ENCODE measurements at places on chromosomes 6 and 20.
A peak's percentile ranks its signal among the peaks of the same experiment; 100 is the strongest.

- no peak for DNase-seq
- H3K4me1 ChIP-seq: peaks cover 3% of the 10 kb centered on the region
- no peak overlapping the region for H3K4me3 ChIP-seq
- no peaks in the 10 kb centered on the region for H3K27me3 ChIP-seq
- H3K27ac ChIP-seq: no peak overlapping the region
Measured at GRCh38 chr6:44676826-44677433, 289.4 kb downstream of the CDC5L start.

DNA sequence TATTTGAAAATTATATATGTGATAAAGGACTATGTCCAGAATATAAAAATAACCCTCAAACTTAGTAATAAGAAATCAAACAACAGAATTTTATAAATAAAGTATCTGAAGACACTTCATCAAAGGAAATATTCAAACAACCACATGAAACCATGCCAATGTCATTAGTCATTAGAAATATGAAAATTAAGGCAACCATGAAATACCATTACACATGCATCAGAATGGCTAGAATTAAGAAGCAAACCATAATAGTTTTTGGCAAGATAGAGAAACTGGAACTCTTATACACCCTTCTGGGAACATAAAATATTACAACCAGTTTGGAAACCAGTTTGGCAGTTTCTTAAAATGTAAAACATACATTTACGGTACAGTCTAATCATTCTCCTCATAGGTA, 137.2 kb upstream of the ADGRB3 start:
- H3K4me1 ChIP-seq: no peaks in the 10 kb centered on the region
- H3K27me3 ChIP-seq: no peaks in the 10 kb centered on the region
- DNase-seq: no peak
- H3K4me3 ChIP-seq: no peak overlapping the region
- H3K27ac ChIP-seq: no peak overlapping the region

DNA sequence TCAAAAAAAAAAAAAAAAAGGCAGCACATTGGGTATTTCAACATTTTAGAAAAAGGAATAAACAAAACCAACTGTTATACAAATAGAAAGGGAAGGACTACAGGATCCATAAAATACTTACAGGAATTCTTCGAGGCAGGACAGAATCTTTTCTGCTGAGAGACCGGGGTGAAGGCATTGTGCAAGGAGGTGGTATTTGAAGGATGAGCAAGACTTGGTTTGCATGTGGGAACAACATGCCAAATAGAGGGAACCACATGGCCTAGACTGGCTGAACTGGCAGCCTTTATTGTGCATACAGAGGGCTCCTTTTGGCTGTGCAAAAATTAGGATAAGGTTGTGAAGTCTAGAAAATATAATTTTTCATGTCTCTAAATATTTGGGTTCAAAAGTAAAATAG, 62.9 kb downstream of the SCAND1 start:
- H3K36me3 ChIP-seq: no peaks in the 10 kb centered on the region
- no peak overlapping the region for H3K4me3 ChIP-seq
- H3K4me1 ChIP-seq: no peaks in the 10 kb centered on the region
- DNase-seq: no peak
- H3K27me3 ChIP-seq: no peaks in the 10 kb centered on the region

- no peak overlapping the region for H3K27ac ChIP-seq
- peaks cover 12% of the 10 kb centered on the region for H3K4me1 ChIP-seq
- no peaks in the 10 kb centered on the region for H3K36me3 ChIP-seq
- DNase-seq: no peak
- H3K4me3 ChIP-seq: no peak overlapping the region
- H3K27me3 ChIP-seq: no peaks in the 10 kb centered on the region
Measured at GRCh38 chr20:43820731-43821330, 93.8 kb upstream of the TOX2 start.

GRCh38 chr20:51391926-51392325, 150.6 kb downstream of the NFATC2 start:
- no peak overlapping the region for H3K4me3 ChIP-seq
- DNase-seq: no peak
- no peaks in the 10 kb centered on the region for H3K36me3 ChIP-seq
- H3K27me3 ChIP-seq: peaks cover 3% of the 10 kb centered on the region

GRCh38 chr6:148502083-148502772, 159.6 kb downstream of the SASH1 start:
- no peak for DNase-seq
- peaks cover 3% of the 10 kb centered on the region for H3K4me1 ChIP-seq
- no peaks in the 10 kb centered on the region for H3K27me3 ChIP-seq
- no peak overlapping the region for H3K27ac ChIP-seq
- no peak overlapping the region for H3K4me3 ChIP-seq
- H3K36me3 ChIP-seq: no peaks in the 10 kb centered on the region

DNA sequence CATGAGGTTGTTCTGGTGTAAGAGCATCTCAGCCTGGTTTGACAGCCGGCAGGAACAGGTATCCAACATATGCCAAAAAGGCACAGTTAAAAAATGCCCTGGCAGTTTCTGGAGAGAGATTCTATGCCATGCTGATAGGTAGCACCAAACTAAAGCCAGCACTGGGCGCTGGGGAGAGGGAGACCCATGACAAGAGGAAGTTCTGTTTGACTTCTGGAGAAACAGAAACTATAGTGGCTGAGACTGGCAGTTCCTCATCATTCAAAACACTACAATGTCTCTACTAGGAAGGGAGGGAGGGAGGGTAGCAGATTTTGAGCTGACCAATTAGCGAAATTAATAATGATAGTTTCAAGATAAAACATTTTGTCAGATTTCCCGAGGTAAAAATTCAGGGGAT, 174.1 kb downstream of the ADAT2 start:
- no peaks in the 10 kb centered on the region for H3K27me3 ChIP-seq
- DNase-seq: no peak
- H3K4me1 ChIP-seq: no peaks in the 10 kb centered on the region
- no peak overlapping the region for H3K4me3 ChIP-seq
- no peak overlapping the region for H3K27ac ChIP-seq
- no peaks in the 10 kb centered on the region for H3K36me3 ChIP-seq

GRCh38 chr6:151087861-151088598, 151.7 kb upstream of the AKAP12 start:
- H3K4me3 ChIP-seq: no peak overlapping the region
- peaks cover 4% of the 10 kb centered on the region for H3K4me1 ChIP-seq
- no peak for DNase-seq
- no peak overlapping the region for H3K27ac ChIP-seq
- H3K36me3 ChIP-seq: no peaks in the 10 kb centered on the region

- no peaks in the 10 kb centered on the region for H3K27me3 ChIP-seq
- H3K36me3 ChIP-seq: no peaks in the 10 kb centered on the region
- H3K27ac ChIP-seq: no peak overlapping the region
- no peak for DNase-seq
Measured at GRCh38 chr20:60024245-60024644, 66.0 kb downstream of the CDH26 start.

GRCh38 chr6:150252714-150253444, 110.0 kb downstream of the PPP1R14C start:
- no peak overlapping the region for H3K27ac ChIP-seq
- no peak overlapping the region for H3K4me3 ChIP-seq
- DNase-seq: no peak
- H3K36me3 ChIP-seq: peaks cover 3% of the 10 kb centered on the region

- peak overlapping the region; percentile 73 for H3K27ac ChIP-seq
- H3K27me3 ChIP-seq: no peaks in the 10 kb centered on the region
- peak; percentile 51 for DNase-seq
Measured at GRCh38 chr6:43093436-43094289, 17.5 kb downstream of the PTK7 start.

DNA sequence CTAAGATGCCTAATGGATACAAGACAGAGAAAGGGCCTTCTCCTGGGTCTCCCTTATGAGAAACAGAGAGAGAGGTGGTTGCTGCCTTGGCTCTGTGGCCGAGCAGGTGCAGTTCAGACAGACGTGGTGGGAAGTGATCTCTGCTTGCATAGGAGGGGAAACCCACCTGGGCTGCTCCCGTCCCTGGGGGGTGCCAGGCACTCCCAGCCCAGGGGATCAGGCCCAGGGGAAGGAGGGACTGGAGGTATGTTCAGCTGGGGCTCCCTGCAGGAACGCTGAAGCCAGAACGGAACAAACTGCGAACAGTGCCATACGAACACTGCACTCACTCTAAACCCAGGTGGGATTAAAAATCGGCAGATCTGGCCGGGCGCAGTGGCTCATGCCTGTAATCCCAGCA, 35.7 kb upstream of the OVOL2 start:
- H3K36me3 ChIP-seq: no peaks in the 10 kb centered on the region
- no peak for DNase-seq
- H3K27ac ChIP-seq: no peak overlapping the region
- no peaks in the 10 kb centered on the region for H3K4me1 ChIP-seq

GRCh38 chr6:105967917-105968602, 118.1 kb upstream of the PRDM1 start:
- DNase-seq: no peak
- H3K4me1 ChIP-seq: no peaks in the 10 kb centered on the region
- H3K27ac ChIP-seq: no peak overlapping the region
- no peak overlapping the region for H3K4me3 ChIP-seq
- no peaks in the 10 kb centered on the region for H3K27me3 ChIP-seq

- no peaks in the 10 kb centered on the region for H3K36me3 ChIP-seq
- no peak overlapping the region for H3K27ac ChIP-seq
- H3K4me3 ChIP-seq: no peak overlapping the region
- no peaks in the 10 kb centered on the region for H3K4me1 ChIP-seq
- no peak for DNase-seq
Measured at GRCh38 chr6:143039548-143039947, 21.1 kb upstream of the AIG1 start.

DNA sequence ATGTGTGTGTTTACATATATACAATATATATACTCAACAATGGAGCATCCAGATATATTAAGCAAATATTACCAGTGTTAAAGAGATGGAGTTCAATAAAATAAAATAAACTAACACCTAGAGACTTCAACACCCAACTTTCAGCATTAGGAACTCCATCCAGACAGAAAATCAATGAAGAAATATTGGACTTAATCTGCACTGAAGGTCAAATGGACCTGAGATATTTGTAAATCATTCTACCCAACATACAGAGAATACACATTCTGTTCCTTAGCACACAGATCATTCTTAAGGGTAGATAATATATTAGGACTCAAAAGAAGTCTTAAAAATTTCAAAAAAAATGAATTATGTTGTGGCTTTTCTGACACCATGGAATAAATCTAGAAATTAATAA, 832.3 kb upstream of the ADGRB3 start:
- H3K27me3 ChIP-seq: no peaks in the 10 kb centered on the region
- no peak for DNase-seq

DNA sequence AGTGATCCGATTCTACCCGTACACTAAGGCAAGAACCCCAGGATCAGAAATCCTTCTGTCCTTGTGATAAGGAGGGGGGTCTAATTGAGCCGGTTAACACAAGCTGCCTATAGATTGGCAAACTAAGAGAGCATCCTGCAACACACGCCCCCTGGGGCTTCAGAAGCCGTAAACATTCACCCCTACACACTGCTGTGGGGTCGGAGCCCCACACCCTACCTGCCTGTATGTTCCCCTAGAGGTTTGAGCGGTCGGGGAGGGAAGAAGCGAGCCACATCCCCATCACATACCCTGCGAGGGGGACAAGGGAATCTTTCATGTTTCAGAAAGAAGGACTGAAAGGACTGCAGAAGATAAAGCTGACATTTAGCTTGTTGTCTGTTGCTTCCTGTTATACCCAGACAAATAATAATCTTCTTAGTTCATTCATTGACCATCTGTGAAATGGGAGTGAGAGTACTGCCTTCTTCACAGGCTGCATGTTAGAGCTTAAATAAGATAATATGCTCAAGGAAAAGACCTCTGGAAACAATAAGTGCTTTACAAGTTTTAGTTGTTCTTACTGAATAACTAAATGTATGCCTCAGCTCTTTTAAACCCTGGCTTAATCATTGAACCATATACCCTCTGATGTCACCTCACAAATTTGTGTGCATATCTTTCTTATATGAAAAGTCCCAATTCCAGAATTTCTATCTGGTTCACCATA, 74.2 kb upstream of the RNF217 start:
- no peaks in the 10 kb centered on the region for H3K36me3 ChIP-seq
- H3K4me3 ChIP-seq: no peak overlapping the region
- DNase-seq: no peak
- H3K27ac ChIP-seq: no peak overlapping the region

DNA sequence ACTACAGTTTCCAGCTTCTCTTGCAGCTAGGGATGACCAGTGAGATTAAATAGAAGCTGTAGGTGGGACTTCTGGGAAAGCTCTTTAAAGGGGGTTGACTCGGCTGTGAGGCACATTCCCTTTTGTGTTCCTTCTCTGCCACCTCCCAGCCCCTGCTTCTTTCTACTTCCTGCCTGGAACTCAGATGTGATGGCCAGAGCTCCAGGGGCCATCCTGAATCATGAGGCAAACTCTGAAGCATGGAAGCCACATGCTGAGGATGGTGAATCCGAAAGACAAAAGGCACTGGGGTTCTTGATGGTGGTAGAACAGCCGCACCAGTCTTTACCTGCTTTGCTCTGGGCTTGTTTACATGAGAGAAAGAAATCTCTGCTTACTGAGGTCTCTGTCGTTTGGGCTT, 9.1 kb downstream of the CEBPB start:
- no peak for DNase-seq
- H3K27ac ChIP-seq: no peak overlapping the region
- H3K27me3 ChIP-seq: peaks cover 6% of the 10 kb centered on the region
- H3K4me1 ChIP-seq: peaks cover 4% of the 10 kb centered on the region
- no peaks in the 10 kb centered on the region for H3K36me3 ChIP-seq

DNA sequence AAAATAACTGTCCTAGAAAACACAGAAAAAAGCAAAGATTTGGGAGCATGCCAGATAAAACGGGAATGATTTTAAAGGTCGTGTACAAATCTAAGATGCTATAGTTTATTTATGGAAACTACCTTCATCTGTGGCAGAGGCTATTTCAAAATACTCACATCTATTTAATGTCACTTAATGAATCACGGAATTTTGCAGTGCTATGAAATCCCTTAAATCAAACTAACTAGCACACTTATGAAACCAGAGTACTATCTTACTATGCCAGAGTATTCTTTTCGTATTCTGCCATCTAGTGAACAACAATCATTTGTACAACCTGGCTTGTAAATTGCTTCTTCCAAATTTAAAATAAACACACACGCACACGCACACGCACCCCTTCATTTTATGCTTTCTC, 77.9 kb upstream of the BMP5 start:
- no peaks in the 10 kb centered on the region for H3K36me3 ChIP-seq
- no peak for DNase-seq
- H3K4me3 ChIP-seq: no peak overlapping the region
- no peaks in the 10 kb centered on the region for H3K27me3 ChIP-seq
- H3K27ac ChIP-seq: no peak overlapping the region
- no peaks in the 10 kb centered on the region for H3K4me1 ChIP-seq

DNA sequence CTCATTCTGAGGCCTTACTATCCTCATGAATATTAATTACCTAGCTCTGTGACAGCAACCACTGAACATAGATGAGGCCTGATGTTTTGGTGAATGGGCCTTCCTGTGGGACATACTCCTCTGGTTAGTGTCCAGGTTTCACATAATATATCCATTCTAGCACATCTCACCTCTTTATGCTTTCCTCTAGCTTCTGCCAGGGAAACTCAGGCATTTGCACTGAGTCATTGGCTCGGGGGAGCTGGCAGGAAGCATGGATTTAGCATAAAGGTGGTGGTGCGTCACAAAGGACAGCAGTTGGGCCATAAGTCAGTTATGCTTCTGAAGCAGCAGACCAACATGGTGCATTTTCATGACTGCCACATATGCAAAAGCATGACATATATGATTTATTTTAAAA, 37.5 kb upstream of the TMEM170B start:
- no peaks in the 10 kb centered on the region for H3K36me3 ChIP-seq
- H3K4me1 ChIP-seq: no peaks in the 10 kb centered on the region
- DNase-seq: no peak
- no peak overlapping the region for H3K27ac ChIP-seq
- H3K27me3 ChIP-seq: no peaks in the 10 kb centered on the region
